ENCODE measurements at places on chromosomes 3 and 15.

DNA sequence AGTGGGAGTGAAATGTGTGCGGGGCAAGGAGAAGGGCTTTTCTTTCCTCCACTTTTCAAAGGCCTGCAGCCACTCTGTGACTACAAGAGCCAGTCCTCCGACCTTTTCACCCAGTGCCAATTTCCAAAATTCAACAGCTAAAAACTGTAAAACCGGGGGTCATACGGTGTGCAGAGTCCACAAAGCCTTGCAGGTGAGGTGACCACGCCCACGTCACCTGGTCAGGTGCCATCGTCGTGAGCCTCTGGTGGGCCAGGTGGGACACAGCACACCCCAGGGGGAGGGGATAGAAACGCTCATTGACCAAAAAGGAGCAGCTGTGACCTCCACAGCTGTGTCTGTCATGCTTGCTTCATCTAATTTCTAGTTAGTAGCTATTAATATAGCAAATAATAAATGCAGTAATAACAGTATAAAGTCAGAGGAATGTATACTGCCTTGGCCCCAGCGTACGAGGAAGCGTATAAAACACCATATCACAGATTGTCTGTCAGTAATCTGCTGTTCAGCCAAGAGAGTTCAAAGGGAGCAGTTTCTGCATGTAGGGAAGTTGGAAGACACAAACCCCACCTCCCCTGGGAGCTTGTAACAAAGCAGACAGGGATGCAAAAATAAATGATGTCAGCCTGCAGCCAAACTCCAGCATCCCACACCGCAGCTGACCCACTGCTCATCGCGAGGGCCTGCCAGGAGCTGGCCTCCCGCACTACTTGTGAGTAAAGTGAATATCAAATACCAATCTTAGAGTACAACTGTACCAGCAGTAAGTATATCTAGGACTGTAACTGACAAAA lies 86.7 kb downstream of the VGLL4 start:
- no peak for DNase-seq
- peak overlapping the region; percentile 90 for H3K27ac ChIP-seq
- no peak overlapping the region for H3K4me3 ChIP-seq
- H3K27me3 ChIP-seq = no peaks in the 10 kb centered on the region
- H3K36me3 ChIP-seq = peaks cover 22% of the 10 kb centered on the region

DNA sequence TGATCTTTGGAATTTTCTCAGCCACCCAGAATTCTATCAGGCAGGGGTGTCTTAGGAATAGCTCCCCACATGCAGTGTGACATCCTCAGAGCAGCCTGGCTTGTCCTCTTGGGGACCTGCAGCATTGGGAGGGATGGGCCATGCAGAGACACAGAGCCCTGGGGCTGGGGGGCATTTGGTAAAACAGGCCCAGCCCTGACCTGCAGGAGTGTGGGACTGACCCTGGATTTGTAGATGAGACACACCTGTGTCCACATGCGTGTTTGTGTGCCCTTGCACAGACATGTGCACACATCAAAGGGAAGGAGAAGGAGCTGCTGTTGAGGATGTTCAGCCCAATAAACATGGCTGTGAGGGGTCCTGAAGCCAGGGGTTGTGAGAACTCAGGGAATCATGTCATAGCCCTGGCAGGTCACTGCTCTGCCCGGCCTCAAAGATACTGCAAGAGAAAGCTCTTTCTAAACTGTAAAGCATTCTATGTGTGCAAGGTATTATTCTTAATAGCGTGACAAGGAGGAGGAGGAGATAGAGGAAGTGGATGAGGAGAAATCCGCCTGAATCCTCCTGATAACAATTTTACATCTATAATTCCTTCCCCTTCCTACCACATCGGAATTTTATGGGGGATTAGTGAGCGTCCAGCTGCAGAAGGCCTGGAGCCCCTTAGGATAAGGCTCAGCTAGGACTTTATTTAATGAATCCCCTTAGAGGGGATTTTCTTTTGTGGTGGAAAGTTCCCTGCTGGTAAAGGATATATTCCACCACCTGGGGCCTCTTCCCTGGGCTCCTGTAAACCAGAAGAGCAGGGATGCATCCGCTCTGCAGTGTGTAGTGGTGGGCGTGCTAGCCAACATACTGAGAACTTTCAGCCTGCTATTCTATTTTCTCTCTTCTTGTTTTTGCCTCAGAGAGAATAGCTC lies 245.5 kb downstream of the EPHB1 start:
- H3K27me3 ChIP-seq = no peaks in the 10 kb centered on the region
- no peak overlapping the region for H3K27ac ChIP-seq
- DNase-seq = no peak
- no peaks in the 10 kb centered on the region for H3K36me3 ChIP-seq

DNA sequence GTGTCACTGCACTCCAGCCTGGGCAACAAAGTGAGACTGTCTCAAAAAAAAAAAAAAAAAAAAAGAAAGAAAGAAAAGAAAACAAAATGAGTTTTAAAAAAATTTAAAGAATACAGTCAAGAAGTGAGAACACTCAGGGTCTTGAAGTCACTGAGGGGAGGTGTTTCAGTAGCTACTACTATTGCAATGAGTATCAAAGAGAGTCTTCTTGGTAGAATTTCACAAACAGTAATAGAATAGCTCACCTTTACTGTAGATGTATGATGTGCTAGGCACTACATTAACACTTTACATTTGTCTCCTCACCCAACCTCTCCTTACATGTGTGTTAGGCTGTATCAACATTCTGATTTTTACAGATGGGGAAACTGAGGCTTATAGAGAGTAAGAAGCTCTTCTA lies 43.9 kb downstream of the EOMES start:
- H3K36me3 ChIP-seq = no peaks in the 10 kb centered on the region
- H3K4me1 ChIP-seq = peaks cover 24% of the 10 kb centered on the region
- no peaks in the 10 kb centered on the region for H3K27me3 ChIP-seq
- H3K4me3 ChIP-seq = no peak overlapping the region

- H3K27ac ChIP-seq = peak overlapping the region; percentile 92
- no peaks in the 10 kb centered on the region for H3K36me3 ChIP-seq
Observed at GRCh38 chr15:89673165-89673512, 6.0 kb downstream of the PLIN1 start.

DNA sequence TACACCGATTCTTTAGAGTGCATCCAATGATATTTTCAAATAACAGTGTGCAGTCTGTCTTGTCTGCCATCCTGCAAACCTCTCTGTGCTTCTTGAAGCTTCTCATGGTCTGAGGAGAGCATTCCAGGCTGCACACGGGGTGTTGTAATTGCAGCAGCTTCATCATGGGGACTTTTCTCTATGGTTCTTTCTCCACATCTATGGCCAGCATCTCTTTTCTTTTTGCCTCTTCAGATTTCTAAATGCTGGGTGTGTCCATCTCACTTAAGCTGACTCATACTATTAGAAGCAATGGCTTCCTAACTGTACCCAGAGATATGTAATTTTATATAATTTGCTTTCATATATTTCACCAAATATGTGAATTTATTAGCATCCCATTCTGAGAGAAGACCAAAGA lies 63.8 kb upstream of the EPHB3 start:
- H3K27me3 ChIP-seq = no peaks in the 10 kb centered on the region
- H3K4me1 ChIP-seq = no peaks in the 10 kb centered on the region
- H3K4me3 ChIP-seq = no peak overlapping the region
- no peaks in the 10 kb centered on the region for H3K36me3 ChIP-seq
- no peak for DNase-seq

GRCh38 chr15:59283717-59284391 lies 77.2 kb downstream of the LDHAL6B start:
- H3K27me3 ChIP-seq = no peaks in the 10 kb centered on the region
- DNase-seq = no peak
- H3K4me1 ChIP-seq = no peaks in the 10 kb centered on the region
- H3K36me3 ChIP-seq = no peaks in the 10 kb centered on the region

GRCh38 chr3:76038949-76039348 lies 253.6 kb upstream of the ZNF717 start:
- H3K4me1 ChIP-seq = peaks cover 3% of the 10 kb centered on the region
- no peak overlapping the region for H3K27ac ChIP-seq
- no peaks in the 10 kb centered on the region for H3K27me3 ChIP-seq
- no peak for DNase-seq
- H3K4me3 ChIP-seq = no peak overlapping the region

GRCh38 chr3:24943961-24944360 lies 449.3 kb upstream of the THRB start:
- H3K4me1 ChIP-seq = no peaks in the 10 kb centered on the region
- no peaks in the 10 kb centered on the region for H3K27me3 ChIP-seq
- no peak overlapping the region for H3K27ac ChIP-seq
- H3K4me3 ChIP-seq = no peak overlapping the region
- H3K36me3 ChIP-seq = no peaks in the 10 kb centered on the region
- no peak for DNase-seq

DNA sequence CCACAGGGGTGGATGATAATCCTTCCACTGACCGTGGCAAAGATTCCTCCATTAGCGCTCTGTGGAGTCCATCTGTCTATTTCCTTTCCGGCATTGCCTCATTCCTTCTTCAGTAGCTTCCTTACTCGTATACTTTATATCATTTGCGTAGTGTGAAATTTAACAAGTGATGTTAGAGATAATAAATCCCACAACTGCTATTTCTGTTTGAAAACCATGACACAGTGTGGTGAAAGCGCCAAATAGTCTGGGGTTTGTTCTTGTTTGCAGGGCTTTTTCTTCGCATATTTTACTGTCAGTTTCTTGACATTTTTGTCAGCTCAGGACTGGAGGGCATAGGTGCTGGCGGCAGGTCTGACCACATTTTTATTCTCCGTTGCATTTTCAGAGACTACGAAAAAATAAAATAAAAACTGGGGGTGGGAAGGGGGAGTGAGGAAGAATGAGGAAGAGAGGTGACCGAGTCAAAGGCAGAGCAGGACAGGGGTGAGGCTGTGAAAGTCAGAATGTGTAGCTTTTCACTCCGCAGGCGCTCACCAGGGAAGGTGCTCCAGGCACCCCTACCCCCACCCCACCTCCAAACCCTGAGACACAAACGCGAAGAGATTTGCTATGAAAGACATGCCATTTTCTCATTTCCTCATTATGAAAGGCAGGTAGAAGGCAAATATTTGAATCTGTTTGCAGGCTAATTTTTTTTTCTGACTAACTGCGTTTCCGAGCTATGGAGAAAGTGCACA lies 965.0 kb downstream of the MCTP2 start:
- H3K4me3 ChIP-seq = peak overlapping the region; percentile 57
- no peak overlapping the region for H3K27ac ChIP-seq
- H3K4me1 ChIP-seq = no peaks in the 10 kb centered on the region
- no peak for DNase-seq
